ENCODE measurements at places on chromosomes 4 and X. TPM values are rescaled to one million over a fixed set of nuclear protein-coding genes. Genes with fewer than 3 reads are reported as not detected.
A peak's percentile ranks its signal among the peaks of the same experiment; 100 is the strongest.

Gene GPR82
- total RNA-seq, result not detected

GRCh38 chrX:107480272-107480671 lies 30.8 kb downstream of the FRMPD3 start:
- no peak overlapping the region for H3K4me3 ChIP-seq
- H3K4me1 ChIP-seq, result peaks cover 32% of the 10 kb centered on the region
- no peak overlapping the region for H3K27ac ChIP-seq
- no peaks in the 10 kb centered on the region for H3K36me3 ChIP-seq
- no peak for DNase-seq
- H3K27me3 ChIP-seq, result no peaks in the 10 kb centered on the region

- H3K36me3 ChIP-seq, result no peaks in the 10 kb centered on the region
- peak; percentile 81 for DNase-seq
- no peaks in the 10 kb centered on the region for H3K27me3 ChIP-seq
- H3K4me1 ChIP-seq, result no peaks in the 10 kb centered on the region
Observed at GRCh38 chr4:30380404-30380998, 339.7 kb upstream of the PCDH7 start.

Gene MAML3
- 18.0 TPM for total RNA-seq

Gene CLCN5
- 16.6 TPM for total RNA-seq

Gene MAGEC1
- total RNA-seq, result not detected

DNA sequence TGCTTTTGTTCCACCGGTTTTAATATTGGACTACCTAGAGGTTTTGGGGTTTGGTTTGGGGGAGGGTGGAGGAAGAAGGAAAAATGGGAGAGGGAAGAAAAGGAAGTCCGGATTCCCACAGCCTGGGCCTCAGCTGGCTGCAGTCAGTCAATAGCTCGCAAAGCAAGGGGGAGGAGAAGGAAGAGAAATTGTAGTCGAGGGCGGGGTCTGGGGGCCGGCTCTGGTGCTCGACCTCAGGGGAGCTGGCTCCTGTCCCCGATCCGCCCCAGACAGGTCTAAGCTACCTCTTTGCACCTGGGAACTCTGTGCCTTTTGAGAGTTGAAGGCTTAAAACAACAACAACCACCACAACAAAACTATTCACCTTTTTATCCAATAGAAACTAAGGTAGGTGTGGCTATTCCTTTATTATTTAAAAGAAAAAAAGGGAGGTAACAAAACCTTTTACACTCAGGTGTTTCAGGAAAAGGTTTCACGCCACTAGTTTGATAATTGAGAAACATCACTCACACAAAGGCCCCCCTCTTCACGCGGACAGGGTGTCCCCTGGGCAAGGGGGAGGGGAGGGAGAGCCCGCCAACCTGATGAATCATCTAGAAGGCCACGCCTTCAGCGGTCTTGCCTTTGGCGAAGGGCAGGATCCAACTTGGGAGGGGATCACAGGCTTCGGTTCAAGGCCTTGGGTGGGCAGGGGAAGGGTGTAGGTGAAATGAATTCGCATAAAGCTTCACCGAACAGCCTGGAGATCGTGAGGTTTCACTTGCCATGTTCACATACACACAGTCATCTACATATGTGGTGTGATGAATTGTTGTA lies 1.6 kb upstream of the LNX1 start:
- no peaks in the 10 kb centered on the region for H3K4me1 ChIP-seq
- peak overlapping the region; percentile 5 for H3K4me3 ChIP-seq
- peak; percentile 63 for DNase-seq
- no peak overlapping the region for H3K27ac ChIP-seq
- no peaks in the 10 kb centered on the region for H3K27me3 ChIP-seq

Gene TMSB15C
- 9.2 TPM for total RNA-seq

DNA sequence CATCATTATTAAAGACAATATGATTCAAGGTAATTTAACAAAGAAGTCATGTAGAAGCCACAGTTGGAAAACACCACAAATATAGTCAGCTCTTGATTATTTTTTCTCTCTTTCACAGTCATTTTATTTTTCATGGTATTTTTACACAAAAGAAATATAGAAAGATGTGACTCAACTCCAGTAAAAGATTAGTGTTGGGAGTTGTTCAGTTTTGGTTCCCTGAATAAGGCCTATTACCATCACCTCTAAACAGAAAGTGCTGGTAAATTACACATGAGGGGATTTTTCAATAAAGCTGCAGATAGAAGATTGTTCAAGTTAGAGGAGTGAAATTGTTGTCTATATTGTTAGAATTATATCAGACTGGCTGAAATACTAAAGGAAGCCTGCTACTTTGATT lies 107.0 kb downstream of the DDIT4L start:
- H3K4me3 ChIP-seq, result no peak overlapping the region
- H3K27me3 ChIP-seq, result no peaks in the 10 kb centered on the region
- DNase-seq, result no peak
- no peaks in the 10 kb centered on the region for H3K36me3 ChIP-seq
- H3K27ac ChIP-seq, result no peak overlapping the region

GRCh38 chr4:105527081-105527480 lies 25.3 kb upstream of the ARHGEF38 start:
- no peaks in the 10 kb centered on the region for H3K4me1 ChIP-seq
- no peak overlapping the region for H3K27ac ChIP-seq
- H3K36me3 ChIP-seq, result no peaks in the 10 kb centered on the region
- no peaks in the 10 kb centered on the region for H3K27me3 ChIP-seq
- no peak for DNase-seq
- no peak overlapping the region for H3K4me3 ChIP-seq

- no peak for DNase-seq
- no peak overlapping the region for H3K4me3 ChIP-seq
- no peaks in the 10 kb centered on the region for H3K27me3 ChIP-seq
- no peaks in the 10 kb centered on the region for H3K36me3 ChIP-seq
- no peaks in the 10 kb centered on the region for H3K4me1 ChIP-seq
- H3K27ac ChIP-seq, result no peak overlapping the region
Observed at GRCh38 chr4:125060376-125060775, 254.4 kb upstream of the FAT4 start.

- no peaks in the 10 kb centered on the region for H3K27me3 ChIP-seq
- DNase-seq, result no peak
- H3K27ac ChIP-seq, result no peak overlapping the region
- no peaks in the 10 kb centered on the region for H3K4me1 ChIP-seq
- H3K36me3 ChIP-seq, result no peaks in the 10 kb centered on the region
Observed at GRCh38 chr4:96407738-96408463, 568.0 kb downstream of the PDHA2 start.

DNA sequence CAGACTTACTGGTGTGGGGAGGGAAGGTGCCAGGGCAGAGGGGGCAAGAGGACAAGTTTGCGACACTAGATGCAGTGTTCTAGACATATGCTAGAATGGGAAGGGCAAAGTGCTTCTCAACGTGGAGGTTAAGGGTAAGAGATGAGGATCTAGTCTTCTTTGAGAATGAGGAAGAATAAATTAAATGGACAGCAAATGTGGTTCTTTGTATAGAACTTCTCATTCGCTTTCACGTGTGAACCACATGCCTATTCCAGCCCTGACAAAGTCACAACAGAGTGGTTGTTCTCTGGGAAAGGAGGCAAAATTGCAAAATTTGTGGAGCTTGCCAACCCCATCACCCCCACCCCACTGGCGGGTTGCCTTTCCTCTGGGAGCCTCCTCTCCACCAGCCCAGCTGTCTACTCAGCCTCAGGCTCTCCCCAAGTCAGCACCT lies 1.5 kb upstream of the ANXA5 start:
- peaks cover 16% of the 10 kb centered on the region for H3K4me1 ChIP-seq
- H3K27ac ChIP-seq, result no peak overlapping the region
- H3K36me3 ChIP-seq, result no peaks in the 10 kb centered on the region
- H3K27me3 ChIP-seq, result no peaks in the 10 kb centered on the region
- no peak for DNase-seq
- no peak overlapping the region for H3K4me3 ChIP-seq

DNA sequence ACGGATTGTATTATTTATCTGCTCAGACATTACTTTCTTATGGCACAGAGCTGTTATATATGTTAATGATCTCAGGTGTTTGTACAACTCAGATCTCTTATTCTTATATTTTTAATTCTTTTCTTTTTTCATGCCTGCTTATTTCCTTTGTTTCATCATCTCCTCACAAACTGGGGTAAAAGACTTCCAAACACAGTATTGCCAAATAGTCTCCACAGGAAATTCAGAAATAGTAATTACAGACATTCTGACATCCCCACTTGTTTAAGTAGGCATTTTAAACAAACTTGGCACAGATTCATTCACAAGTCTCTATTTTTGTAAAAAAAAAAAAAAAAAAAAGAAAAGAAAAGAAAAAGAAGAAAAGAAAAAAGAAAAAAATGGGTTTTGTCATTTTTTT lies 129.7 kb upstream of the USP38 start:
- H3K4me1 ChIP-seq, result no peaks in the 10 kb centered on the region
- H3K27ac ChIP-seq, result no peak overlapping the region
- H3K27me3 ChIP-seq, result no peaks in the 10 kb centered on the region
- no peak for DNase-seq

DNA sequence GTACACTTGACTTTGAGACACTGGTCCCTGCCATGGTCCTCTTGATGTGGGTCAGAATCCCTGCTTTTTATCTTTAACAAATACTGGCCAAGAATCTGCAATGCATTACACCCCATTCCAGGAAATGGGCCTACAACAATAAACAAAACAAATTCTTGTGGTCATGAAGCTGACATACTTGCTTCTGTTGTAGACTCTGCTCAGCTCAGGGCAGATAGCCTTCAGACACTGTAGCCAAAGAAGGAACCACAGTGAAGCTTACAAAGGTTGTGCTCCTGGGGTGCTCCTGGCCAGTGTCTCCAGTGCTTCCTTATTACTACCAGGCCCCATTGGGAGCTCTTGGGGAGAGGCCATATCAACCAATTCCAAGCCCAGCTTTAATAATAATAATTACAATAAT lies 21.8 kb downstream of the KIAA1210 start:
- no peaks in the 10 kb centered on the region for H3K4me1 ChIP-seq
- H3K27me3 ChIP-seq, result no peaks in the 10 kb centered on the region
- peak; percentile 30 for DNase-seq
- H3K36me3 ChIP-seq, result no peaks in the 10 kb centered on the region
- H3K4me3 ChIP-seq, result no peak overlapping the region

- H3K27ac ChIP-seq, result no peak overlapping the region
- no peak for DNase-seq
- peaks cover 20% of the 10 kb centered on the region for H3K4me1 ChIP-seq
- no peaks in the 10 kb centered on the region for H3K36me3 ChIP-seq
- no peak overlapping the region for H3K4me3 ChIP-seq
Observed at GRCh38 chr4:110848787-110849186, 225.9 kb upstream of the PITX2 start.

- no peak overlapping the region for H3K27ac ChIP-seq
- DNase-seq, result no peak
- no peak overlapping the region for H3K4me3 ChIP-seq
- no peaks in the 10 kb centered on the region for H3K36me3 ChIP-seq
- no peaks in the 10 kb centered on the region for H3K27me3 ChIP-seq
Observed at GRCh38 chrX:87896057-87896456, 378.5 kb downstream of the KLHL4 start.

DNA sequence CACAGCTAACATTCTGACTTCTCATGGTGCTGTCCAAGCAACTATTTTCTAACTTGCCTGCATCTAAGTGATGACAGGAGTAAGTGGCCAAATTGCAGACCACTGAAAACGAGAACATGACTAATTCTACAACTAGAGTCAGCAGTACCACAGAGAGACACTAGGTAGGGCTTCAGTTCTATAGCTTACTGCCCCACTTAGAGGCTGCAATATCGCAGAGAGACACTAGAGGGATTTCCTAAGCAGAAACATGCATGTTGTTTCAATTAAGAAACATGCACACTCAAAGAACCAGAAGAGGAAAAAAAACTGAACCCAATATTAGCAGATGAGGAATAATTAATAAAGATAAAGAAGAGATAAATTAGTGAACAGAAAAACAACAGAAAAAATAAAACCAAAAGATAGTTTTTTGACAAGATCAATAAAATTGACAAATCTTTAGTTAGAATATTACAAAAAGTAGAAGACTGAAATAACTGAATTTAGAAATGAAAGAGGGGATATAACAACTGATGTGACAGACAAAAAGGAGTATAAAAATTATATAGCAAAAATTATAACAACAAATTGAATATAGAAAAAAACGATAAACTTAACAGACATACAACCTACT lies 100.8 kb downstream of the SPIN4 start:
- no peaks in the 10 kb centered on the region for H3K27me3 ChIP-seq
- H3K27ac ChIP-seq, result no peak overlapping the region
- peak; percentile 84 for DNase-seq
- no peaks in the 10 kb centered on the region for H3K4me1 ChIP-seq

DNA sequence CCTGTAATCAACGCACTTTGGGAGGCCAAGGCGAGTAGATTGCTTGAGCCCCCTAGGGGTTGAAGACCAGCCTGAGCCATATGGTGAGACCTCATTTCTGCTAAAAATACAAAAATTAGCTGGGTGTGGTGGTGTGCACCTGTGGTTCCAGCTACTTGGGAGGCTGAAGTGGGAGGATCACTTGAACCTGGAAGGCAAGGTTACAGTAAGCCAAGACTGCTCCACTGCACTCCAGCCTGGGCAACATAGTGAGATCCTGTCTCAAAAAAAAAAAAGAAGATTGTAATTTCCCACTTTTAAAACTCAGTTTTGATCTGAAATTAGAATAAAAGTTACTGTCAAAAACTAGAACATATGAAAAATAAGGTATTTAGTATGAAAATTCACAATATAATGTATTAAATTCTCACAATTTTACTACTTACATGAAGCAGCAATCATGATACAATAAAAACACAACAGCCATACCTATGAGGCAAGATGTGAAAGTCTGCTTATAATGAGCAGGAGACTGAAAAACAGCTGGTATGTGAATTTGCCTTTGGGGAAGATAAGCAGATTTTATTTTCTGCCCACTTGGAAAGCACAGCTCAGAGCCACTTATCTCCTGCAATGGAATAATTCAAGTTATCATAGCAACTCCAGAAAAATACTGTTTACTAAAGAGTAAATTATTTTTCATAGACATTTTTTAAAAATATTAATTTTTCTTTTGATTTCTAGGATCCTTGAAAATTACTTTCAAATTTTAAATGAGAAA lies 50.6 kb downstream of the ZGRF1 start:
- DNase-seq, result no peak
- no peak overlapping the region for H3K27ac ChIP-seq
- peaks cover 7% of the 10 kb centered on the region for H3K36me3 ChIP-seq
- H3K4me1 ChIP-seq, result peaks cover 17% of the 10 kb centered on the region

Gene ERCC6L
- 2.9 TPM for total RNA-seq

- H3K27ac ChIP-seq, result no peak overlapping the region
- no peaks in the 10 kb centered on the region for H3K27me3 ChIP-seq
- DNase-seq, result no peak
- no peak overlapping the region for H3K4me3 ChIP-seq
- H3K36me3 ChIP-seq, result no peaks in the 10 kb centered on the region
Observed at GRCh38 chrX:22397566-22397965, 124.9 kb downstream of the CBLL2 start.

- H3K36me3 ChIP-seq, result no peaks in the 10 kb centered on the region
- DNase-seq, result peak; percentile 92
- H3K4me3 ChIP-seq, result no peak overlapping the region
- no peaks in the 10 kb centered on the region for H3K27me3 ChIP-seq
- no peak overlapping the region for H3K27ac ChIP-seq
Observed at GRCh38 chr4:113394730-113395530, 345.5 kb downstream of the ANK2 start.

- H3K4me3 ChIP-seq, result no peak overlapping the region
- H3K36me3 ChIP-seq, result no peaks in the 10 kb centered on the region
- H3K27me3 ChIP-seq, result peaks cover 2% of the 10 kb centered on the region
- no peak overlapping the region for H3K27ac ChIP-seq
- DNase-seq, result peak; percentile 11
Observed at GRCh38 chr4:146124023-146124680, 51.4 kb upstream of the LSM6 start.

- no peak overlapping the region for H3K27ac ChIP-seq
- no peaks in the 10 kb centered on the region for H3K27me3 ChIP-seq
- DNase-seq, result no peak
- H3K36me3 ChIP-seq, result no peaks in the 10 kb centered on the region
- no peaks in the 10 kb centered on the region for H3K4me1 ChIP-seq
Observed at GRCh38 chr4:4558881-4559280, 17.0 kb upstream of the STX18 start.
